CD4-positive, alpha-beta T cell treated with Interleukin-12 subunit alpha and Interleukin-12 subunit beta, for 1 hour (primary cell): ENCODE measurements at places on chromosomes 16 and 17.

GRCh38 chr16:6864671-6865070, 468.0 kb upstream of the RBFOX1 start:
- no peak for DNase-seq

GRCh38 chr16:11038777-11039176, 94.4 kb downstream of the CLEC16A start:
- DNase-seq = no peak

DNA sequence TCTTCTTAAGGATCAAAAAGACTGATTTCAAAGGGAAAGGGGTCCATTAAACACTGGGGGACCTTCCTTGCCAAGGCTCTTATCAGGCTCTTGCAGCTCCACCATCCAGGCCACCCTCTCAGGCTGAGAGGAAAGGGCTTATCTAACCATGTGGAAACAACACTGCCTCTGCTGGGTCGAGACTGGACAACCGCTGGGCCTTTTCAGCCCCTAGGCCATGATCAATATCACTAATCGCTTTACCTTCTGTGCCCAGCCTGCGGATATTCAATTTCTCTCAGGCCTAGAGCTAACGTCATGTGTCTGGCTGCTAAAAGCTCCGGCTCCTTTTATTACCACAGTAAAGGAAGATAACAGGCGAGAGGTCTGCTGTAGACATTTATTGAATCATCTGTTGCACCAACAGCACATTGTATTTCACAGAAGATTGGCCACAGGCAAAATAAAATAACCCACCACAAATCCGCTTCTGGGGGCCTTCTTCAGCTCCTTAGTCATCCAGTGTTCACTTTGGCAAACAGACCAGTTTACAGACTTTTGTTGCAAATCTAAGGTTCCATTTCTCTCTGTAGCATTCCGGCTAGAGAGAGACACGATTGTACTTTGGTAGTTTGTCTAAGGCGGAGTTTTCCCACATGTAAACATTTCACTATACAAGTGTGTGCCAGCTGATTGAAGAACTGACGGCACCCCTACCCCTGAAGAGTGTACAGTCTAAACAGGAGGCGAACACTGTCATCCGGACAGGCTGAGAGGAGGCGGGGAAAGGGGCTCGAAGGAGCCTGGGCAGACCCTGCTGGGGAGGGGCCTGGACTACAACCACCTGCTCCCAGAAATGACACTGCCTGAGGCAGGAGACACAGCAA, 13.9 kb downstream of the CYB561 start:
- no peak for DNase-seq

DNA sequence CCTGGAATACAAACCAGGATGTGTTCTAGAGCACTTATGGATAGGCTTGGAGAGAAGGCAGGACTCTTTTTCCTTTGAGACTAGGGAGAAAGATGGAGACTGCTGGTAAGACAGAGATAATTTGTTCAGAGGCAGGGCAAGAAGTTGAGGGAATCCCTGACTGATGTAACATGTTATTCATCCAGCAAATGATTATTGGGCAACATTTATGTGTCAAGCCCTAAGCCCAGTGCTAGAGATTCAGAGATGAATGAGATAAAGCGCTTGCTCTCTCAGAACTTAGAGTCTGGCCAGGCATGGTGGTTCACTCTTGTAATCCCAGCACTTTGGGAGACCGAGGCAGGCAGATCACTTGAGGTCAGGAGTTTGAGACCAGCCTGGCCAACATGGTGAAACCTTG, 47.8 kb upstream of the NUFIP2 start:
- no peak for DNase-seq

DNA sequence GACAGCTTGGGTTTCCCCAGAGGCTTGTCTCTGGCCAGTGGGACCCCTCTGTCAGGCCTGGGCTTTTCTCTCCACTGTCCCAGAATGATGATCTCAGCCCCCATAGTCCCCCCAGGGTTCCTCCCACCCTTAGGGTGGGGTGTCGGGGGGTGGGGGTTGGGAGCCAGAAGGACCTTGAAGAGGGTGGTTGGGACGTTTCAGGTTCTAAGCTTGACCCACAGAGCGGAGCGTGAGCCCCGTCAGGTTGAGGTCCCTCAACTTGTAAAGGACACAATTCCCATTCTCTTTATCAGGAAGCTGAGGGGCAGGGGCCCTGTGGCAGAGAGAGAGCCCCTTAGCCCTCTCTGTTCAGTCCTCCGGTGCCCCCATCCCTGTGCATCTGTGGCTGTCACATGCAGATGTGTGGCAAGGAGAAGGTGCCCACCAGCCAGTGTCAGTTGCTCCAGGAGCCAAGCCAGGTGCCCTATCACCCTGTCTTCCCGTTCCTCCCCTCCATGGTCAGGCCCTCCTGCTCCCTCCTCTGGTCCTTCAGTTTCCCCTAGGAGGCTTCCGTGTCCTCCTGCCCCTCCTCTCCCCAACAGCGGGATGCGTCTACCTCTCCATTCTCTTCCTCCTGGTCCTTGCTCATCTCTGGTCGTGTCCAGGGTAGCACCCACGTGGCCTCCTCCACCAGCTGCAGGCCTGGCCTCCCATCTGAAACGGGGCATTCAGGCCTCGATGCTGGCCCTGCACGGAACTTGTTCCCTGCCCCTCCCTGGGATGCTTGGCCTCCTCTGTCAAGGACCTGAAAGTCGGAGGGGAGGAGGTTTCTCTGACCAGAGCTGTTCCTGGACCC, 1.5 kb upstream of the NTN3 start:
- no peak for DNase-seq

- DNase-seq = no peak
Measured at GRCh38 chr17:57516290-57517230, 228.5 kb downstream of the CCDC182 start.

DNA sequence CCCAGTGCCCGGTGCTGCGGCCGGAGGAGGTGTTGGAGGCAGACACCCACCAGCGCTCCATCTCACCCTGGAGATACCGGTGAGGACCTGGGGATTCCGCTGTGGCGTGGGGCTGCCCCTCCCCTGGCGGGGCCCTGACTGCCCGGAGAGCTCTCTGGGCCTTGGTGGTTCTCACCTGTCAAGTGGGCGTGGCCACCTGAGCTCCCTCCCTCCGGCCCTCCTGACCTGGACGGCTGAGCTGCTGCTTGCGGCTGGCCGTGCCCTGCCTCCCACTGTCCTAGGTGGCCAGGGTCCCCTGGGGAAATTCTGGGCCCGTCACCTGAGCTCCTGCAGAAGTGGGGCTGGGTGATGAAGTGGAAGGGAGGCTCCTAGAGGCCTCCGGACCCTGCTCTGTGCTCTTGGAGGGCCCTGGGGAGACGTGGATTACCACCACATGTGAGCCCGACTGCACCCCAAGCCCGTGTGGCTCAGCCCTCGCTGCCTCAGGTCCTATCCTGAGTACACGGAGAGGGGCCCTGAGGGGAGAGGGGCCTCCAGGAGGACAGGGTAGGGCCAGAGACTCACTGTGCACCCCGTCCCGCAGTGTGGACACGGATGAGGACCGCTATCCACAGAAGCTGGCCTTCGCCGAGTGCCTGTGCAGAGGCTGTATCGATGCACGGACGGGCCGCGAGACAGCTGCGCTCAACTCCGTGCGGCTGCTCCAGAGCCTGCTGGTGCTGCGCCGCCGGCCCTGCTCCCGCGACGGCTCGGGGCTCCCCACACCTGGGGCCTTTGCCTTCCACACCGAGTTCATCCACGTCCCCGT, 1.1 kb downstream of the IL17C start:
- no peak for DNase-seq

GRCh38 chr16:88195911-88196465, 186.8 kb upstream of the ZNF469 start:
- DNase-seq = no peak

DNA sequence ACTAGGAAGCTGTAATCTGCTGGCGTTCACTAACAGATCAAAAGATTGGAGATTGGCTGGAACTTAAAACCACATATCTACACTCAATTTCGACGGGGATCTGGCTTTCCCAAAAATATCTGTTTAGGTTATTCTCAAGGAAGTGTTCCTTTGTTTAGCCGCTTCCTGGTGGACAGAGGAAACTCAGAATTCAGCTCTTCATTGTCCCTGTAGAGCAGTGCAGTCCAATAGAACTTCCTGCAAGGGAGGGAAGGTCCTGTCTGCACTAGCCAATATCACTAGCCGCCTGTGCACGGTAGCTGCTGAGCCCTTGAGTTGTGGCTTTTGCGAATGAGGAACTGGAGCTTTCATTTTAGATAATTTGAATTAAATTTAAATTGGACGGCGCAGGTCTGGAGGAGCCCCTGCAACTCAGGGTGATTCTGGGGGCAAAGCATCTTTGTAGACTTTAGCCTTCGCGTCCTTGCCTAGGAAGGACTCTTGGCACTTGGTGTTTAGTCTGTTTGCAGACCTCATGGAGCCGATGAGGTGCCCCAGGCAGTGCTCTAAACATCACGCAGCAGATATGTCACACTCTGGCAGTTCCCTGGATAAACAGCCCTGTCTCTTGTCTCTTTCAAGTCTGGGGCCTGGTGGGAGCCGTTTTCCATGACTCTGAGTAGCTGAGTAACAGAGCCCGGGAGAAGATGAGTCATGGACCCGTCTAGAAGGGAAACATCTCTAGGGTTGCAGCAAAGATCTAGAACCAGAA, 122.2 kb downstream of the CCDC182 start:
- DNase-seq = no peak

GRCh38 chr17:44768505-44769142, 9.8 kb downstream of the ADAM11 start:
- no peak for DNase-seq

DNA sequence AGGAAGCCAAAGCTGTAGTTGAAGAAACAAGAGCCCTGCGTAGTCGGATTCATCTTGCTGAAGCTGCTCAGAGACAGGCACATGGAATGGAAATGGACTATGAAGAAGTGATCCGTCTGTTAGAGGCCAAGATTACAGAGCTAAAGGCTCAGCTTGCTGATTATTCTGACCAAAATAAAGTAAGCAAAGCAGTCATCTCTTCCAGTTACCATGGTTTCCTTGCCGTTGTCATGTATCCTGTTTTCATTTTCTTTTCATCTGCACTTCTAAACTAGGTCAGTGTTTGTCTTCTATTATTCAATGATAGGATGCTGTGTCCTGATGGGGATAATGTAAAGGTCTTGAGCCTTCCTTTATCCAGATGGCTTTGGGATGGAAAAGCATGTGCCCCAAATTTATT, 104.3 kb downstream of the STXBP4 start:
- DNase-seq = peak; percentile 67

- no peak for DNase-seq
Measured at GRCh38 chr17:17509601-17510425, 13.6 kb upstream of the RASD1 start.

DNA sequence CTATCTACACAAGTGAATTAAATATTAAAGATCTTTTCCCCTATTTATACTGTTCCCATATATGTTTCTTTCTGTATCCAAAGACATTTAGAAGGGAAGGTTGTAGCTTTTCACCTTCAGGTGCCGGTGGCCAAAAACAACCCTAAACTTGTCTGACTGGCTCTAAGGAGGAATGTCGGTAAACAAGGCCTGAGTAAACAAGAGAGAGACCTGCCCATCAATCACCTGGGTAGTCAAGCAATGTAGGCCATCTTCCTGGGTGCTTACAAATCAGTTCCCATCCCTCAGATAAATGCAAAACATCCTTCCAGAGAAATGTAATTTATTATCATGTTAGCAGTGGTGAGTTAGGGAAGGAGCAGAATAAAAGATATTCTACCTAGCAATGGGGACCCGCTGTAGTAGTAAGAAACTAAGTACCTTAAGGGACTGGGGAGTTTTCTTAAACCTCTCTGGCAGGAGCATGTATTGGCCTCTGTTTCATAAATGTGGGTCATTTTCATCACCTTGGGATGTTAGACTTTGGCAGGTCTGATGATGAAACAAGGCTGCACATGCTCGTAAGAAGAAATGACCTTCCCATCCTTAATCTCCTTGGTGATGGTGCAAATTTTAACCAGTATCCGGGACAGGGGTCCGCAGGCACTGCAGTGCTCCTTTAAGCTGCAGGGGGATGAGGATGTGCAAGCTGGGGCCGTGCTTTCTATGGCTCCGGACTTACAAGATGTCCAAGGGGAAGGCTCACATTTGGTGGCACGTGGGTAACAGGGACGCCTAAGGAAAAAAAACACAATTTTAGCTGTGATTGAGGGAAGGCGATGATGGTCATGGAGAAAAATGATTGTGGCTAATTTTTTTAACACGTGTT, 8.4 kb downstream of the KRT39 start:
- no peak for DNase-seq

GRCh38 chr16:68873635-68874471, 30.5 kb downstream of the TANGO6 start:
- DNase-seq = no peak

DNA sequence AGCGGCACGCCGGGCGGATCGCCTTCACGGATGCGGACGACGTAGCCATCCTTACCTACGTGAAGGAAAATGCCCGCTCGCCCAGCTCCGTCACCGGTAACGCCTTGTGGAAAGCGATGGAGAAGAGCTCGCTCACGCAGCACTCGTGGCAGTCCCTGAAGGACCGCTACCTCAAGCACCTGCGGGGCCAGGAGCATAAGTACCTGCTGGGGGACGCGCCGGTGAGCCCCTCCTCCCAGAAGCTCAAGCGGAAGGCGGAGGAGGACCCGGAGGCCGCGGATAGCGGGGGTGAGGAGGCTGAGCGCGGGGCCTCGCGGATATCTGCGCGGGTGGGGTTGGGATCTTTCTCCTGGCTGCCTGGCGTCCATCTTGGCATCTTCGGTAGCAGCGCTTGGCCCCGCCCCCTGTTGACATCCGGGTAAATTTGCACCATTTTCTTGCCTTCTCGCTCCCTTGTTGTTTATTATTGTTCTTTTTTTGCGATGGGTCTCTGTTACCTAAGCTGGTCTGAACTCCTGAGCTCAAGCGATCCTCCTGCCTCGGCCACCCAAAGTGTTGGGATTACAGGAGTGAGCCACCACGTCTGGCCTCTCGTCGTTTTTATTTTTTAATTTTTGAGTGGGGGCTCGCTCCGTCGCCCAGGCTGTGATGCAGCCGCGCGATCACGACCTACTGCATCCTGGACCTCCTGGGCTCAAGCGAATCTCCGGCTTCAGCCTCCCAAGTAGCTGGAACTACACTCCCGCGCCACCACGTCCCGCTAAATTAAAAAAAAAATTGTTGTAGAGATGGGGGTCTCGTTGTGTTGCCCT, 898 bp downstream of the TERF2IP start:
- DNase-seq = peak; percentile 88

DNA sequence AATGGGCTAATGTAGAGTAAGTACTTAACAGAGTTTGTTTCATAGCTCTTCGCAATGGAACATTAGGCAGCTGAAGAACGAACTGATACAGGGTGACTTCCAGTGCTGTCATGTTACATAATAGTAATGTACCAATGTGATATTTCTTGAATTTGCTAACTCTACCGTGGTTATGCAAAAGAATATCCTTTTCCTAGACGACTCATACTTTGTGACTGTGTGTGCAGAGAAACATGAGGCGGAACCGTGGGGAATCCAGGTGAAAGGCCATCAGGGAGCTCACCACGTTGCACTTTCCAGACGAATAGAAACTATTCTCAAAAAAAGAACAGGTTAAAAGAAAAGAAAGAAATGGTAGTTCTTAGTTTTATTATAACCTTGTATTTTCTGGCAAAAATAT, 13.2 kb downstream of the NOB1 start:
- DNase-seq = no peak

DNA sequence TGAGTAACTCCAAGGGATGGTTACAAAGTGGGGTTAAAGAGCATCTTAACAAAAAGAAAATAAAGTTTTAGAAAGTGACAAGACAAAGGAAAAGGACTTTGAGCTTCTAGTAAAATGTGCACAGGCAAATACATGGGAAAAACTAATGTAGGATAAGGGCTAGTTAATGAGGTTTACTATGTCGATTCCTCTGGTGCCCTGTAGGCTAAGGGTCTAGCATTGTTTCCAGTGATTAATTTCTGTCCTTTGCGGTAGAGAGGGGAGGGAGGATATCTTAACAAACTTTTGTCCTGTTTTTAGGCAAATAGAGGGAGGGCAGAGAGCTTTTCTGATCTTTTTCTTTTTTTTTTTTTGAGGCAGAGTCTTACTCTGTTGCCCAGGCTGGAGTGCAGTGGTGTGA, 96.6 kb upstream of the SIAH1 start:
- no peak for DNase-seq
